Activated CD4-positive, alpha-beta T cell treated with anti-CD3 and anti-CD28 coated beads, Interleukin-2, amount 10 ng/mL, durations not matched to agents 7 days and 5 days (primary cell): ENCODE measurements at places on chromosomes 11 and 22.

GRCh38 chr11:763073-763463, 14.2 kb downstream of the GATD1 start:
- DNase-seq = no peak

- DNase-seq = no peak
These were observed 3.5 kb upstream of the YPEL4 start for GRCh38 chr11:57653163-57653562.

DNA sequence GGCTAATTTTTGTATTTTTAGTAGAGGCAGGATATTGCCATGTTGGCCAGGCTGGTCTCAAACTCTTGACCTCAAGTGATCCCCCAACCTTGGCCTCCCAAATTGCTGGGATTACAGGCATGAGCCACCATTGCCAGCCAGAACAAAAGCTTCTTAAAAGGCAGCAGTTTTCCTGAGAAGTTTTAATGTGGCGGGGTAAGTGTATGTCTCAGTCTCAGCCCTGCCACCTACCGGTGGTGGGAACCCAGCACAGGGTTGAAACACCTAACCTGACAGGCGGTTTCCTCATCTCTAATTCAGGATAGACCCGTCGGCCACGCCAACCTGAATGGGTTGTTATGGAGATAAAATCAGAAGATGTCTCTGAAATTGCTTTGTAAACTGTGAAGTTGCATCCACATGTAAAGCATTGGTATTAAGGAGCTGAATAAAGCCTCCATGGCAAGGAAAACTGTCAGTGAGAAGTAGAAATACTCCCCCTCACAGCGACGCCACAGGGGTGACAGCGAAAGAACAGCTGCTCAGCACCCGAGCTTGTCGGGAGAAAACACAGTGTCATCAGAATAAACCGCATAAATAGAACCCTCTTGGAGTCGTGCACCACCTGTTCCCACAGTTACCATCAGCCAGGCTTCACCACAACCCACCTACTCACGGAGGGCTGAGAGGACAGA, 165.9 kb upstream of the NCAM1 start:
- peak; percentile 50 for DNase-seq

- DNase-seq = no peak
These were observed 712 bp downstream of the HSPB2 start for GRCh38 chr11:111913031-111913861.

- no peak for DNase-seq
These were observed 82.2 kb downstream of the FAM83F start for GRCh38 chr22:40076702-40077645.

- DNase-seq = peak; percentile 87
These were observed 76.9 kb upstream of the TTLL12 start for GRCh38 chr22:43263645-43264514.

DNA sequence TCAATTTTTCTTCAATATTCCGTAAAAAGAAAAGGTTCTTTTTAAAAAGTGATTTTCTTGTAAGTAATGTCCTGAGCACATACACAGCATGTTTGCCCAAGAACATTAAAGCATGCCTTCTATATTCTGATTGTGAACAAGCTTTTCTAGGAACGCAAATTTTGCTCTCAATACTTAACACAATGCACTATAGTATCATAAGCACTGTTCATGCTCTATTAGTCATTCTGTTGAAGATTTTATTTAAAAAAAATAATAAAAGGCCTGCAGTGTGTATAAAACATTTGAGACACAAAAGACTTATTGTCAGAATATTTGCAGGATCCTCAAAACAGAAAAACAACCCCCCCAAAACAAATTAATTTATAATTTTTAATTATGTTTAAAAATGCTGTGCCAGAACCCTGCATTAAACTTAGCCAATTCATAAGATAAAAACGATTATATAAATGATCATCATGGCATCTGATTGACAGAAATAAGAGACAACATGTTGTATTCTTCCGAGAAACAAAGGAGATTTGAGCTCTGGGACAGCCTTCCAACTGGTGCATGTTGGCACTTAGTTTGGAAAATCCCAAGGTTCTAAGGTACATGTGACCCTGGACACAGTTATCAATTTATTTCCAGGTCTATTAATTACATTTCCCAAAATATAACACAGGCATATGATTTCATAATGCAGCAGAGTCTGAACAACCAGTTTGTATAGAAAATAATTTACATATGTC, 13.1 kb downstream of the MTMR2 start:
- DNase-seq = no peak

DNA sequence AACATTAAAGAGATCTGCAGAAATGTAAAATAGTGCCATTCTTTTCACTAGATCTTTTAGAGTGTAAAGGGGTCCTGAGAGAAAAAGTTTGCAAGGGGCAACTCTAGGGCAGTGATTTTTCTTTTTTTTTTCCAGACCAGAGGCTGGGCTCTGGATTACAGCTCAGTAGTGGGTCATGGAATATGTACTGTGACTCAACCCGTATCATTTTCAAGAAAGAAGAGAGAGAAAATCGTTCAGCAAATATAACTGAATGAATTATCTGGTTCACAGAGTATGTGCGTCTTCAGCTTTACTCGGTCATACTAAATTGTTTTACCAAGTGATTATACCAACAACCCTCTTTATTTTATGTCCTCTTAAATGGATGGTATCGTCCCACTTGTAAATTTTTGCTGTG, 3.8 kb downstream of the CEP57 start:
- no peak for DNase-seq

- no peak for DNase-seq
These were observed 11.5 kb downstream of the TSKU start for GRCh38 chr11:76794371-76795289.

DNA sequence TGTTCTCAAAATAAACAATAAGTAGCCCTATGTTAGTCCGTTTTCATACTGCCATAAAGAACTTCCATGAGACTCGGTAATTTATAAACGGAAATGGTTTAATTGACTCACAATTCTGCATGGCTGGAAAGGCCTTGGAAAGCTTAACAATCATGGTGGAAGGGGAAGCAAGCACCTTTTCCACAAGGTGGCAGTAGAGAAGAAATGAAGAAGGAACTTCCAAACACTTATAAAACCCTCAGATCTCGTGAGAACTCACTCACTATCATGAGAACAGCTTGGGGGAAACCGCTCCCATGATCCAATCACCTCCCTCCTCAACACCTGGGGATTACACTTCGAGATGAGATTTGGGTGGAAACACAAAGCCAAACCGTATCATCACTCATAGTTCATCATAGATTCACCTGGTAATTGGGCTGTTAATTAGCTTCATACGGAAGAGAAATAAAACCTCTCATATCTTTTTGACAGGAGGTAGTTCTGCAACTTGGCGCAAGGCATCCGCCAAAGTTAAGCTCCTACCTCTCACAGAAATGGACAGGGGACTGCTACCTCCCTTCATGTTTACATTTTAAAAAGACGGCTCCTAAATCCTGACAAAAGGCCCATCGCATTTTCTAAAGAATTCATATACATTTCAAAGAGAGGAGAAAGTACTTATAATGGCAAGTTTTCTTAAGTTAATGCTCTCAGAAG, 49.0 kb downstream of the MUC15 start:
- no peak for DNase-seq
